ENCODE measurements at places on chromosomes 3 and 15.

- DNase-seq = no peak
Measured at GRCh38 chr3:120637851-120638559, 41.9 kb downstream of the NDUFB4 start.

- DNase-seq = no peak
Measured at GRCh38 chr15:79311901-79312553, 1.1 kb downstream of the TMED3 start.

DNA sequence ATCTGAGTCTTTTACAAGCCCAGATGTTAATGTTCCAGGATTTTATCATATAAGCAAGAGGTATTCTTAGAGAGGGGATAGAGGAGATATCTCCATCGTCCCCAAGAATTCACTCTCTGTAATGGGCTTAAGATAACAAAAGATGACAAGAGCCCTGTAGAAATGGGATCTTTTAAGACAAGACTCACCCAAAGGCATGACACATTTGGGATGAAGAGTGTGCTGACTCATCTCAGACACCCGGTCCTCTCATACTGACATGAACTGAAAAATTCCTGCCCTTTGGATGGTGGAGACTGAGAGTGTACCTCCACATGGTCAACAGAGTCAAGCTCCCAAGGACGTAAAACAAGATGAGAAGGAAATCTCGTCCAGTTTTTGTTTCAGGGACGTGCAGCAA lies 11.0 kb downstream of the LEKR1 start:
- no peak for DNase-seq

GRCh38 chr15:64149424-64149823 lies 2.1 kb upstream of the SNX22 start:
- no peak for DNase-seq

- DNase-seq = no peak
Measured at GRCh38 chr15:77641999-77642398, 9.3 kb upstream of the LINGO1 start.

GRCh38 chr3:39150803-39151631 lies 2.4 kb downstream of the CSRNP1 start:
- no peak for DNase-seq

DNA sequence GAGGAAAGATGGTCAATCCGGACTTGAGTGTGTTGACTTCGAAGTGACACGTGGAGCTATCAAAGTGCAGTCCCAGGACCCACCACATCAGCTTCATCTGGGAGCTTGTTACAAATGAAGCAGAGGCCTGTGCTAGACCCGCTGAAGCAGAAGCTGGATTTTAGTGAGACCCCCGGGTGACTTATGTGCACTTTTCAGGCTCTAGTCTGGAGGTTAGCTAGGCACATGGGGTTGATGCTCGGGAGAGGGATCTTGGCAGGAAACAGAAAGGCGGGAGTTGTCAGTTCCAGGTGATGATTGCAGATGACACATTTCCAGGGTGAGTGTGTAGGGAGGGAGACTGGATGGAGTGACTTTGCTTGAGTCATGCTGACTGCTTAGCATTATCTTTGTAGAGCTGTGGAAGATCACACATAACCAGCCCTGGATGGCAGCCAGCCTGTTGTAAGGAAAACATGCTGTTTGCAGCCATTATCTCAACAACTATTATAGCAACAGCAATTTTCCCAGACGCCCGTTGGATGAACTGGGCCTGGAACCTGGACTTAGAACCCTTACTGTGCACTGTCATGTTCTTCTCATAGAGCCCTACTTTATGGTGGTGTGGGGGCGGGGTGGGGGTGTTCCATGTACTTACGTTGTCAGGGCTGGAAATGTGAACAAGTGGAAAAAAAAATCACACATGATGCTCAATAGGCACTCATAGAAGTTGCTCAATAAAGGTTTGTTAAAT lies 122.4 kb downstream of the THSD4 start:
- DNase-seq = no peak

GRCh38 chr3:56975567-56975966 lies 84.9 kb upstream of the SPATA12 start:
- DNase-seq = no peak

- no peak for DNase-seq
Measured at GRCh38 chr15:25469377-25469776, 30.6 kb upstream of the UBE3A start.

DNA sequence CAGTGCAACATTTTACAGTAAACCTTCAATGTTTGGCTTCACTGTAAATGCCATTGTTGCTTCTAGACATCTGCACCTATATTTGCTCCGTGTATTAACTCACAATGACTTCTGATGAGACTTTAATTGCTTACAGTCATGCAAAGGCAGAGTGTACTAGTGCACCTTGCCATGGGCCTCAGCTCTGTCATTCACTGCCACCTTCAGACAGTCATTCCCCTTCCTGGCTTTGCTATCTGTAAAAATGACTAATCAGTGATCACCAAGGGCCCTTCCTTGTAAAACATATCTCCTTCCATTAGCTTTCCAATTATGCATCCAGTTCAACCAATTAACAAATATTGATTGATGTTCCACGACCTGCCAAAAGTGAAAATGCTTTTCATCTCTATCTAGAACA lies 120.3 kb downstream of the ARRDC4 start:
- DNase-seq = no peak

DNA sequence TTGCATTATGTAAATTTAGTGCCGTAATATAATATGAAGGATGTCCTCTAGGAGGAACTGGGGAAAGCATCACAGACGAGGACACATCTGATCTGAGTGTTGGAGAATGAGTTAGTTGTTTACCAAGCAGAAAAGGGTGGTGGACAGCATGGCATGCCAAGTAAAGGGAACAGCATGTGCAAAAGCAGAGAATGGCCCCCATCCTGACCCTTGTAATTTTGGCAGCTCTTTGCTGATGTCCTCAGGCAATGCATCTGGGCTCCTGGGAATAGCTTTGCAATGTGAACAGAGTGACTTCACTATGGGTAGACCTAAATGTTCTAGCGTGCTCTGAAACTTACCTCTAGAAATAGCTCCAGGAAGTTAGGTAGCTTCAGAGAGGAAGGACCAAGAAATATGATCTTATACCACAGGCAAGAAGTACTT lies 263.3 kb downstream of the LPP start:
- no peak for DNase-seq

DNA sequence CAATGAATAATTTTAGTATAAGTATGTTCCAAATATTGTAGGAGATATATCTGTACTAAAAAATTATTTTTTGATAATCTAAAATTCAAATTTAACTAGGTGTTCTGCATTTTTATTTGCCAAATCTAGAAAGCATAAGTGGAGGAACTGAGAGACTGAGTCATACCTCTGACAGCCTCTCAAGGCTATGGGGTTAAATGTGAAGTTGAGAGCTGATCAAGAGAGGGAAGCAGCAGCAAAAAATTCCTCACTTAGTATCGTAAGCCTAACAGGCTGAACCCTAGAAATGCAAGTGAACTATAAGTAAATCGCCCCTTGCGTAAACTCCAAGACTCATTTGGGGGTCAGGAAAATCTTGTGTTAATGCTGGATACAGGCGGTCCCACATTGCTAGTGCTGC lies 12.8 kb upstream of the TOPAZ1 start:
- no peak for DNase-seq

- DNase-seq = no peak
Measured at GRCh38 chr3:1727242-1727641, 371.4 kb upstream of the CNTN4 start.

DNA sequence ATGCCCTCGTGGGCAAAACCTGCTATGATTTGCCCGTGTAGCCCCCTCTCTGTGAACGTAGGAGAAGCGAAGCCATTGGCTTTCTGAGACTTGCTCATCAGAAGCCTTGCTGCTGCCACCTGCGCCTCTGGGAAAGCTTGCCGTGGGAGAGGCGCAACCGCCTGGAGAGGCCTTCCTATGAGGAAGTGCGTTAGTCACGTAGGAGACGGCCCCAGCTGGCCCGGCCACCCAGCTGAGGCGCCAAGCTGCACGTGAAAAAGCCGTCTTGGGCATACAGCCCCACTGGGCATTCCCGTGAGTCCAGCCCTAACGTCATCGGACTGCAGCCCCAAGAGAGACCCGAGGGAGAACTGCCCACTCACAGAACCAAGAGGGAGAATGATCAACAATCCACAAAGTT lies 49.1 kb upstream of the TJP1 start:
- DNase-seq = no peak

DNA sequence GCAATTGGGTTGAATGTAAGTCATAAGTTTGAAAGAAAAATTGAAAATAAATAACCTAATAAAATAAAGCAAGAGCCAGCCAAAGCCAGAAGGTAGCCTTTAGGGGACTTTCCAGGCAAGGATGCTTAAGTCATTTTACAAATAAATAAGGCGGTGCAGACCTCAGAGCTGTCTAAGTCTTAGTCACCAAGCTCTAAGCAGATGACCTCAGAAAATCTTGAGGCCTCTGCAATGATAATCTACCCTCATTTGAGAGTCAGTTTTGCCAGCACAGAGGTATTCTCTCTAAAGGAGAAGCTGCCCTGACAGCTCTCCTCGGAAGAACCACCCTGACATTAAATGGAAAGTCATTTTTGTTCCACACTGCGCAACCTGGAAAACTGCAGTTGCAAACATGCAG lies 113.9 kb downstream of the OXNAD1 start:
- DNase-seq = no peak

GRCh38 chr3:112114576-112115160 lies 18.4 kb downstream of the GCSAM start:
- DNase-seq = no peak

- DNase-seq = no peak
Measured at GRCh38 chr15:87871258-87871681, 385.3 kb downstream of the NTRK3 start.

DNA sequence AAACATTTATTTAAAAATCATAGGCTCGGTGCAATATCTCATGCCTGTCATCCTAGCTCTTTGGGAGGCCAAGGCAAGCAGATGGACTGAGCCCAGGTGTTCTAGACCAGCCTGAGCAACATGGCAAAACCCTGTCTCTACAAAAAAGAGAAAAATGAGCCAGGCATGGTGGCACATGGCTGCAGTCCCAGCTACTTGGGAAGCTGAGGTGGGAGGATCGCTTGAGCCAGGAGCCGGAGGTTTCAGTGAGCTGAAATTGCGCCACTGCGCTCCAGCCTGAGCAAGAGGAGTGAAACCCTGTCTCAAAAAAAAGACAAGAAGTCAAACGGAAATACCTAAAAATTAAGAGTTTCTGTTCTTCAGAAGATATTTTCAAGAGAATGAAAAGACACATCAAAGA lies 122.3 kb downstream of the RSL24D1 start:
- DNase-seq = no peak

DNA sequence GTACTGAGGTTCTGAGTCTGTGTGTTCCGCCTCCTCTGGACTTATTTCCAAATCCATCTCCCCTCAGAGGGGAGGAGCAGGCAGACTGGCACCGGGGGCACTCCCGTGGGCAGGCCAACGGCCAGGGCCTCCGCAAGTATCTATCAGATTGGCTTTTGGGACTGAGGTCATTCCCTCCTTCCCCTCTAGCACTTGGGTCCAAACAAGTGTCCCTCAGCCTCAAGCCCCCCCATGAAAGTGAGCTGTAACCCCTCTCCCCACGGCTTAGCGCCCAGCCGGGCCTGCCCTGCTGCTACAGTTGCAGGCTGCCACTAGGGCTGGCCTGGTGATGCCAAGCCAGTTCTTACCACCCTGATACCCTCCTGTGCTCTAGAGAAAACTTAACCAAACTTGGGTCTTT lies 17.4 kb downstream of the ITGA11 start:
- no peak for DNase-seq

DNA sequence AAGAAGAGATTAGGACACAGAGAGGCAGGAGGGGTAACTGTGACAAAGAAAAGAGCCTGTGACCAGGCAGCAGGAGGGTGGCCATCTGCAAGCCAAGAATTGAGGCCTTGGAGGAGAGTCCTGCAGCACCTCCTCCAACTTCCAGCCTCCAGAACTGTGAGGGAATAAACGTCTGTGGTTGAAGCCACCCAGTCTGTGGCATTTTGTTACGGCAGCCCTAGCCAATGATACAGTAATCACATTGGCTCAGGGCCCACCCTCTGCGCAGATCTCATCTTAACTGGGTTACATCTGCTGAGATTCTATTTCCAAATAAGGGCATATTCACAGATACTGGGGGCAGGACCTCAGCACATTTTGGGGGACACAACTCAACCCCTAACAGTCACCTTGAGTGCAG lies 11.3 kb downstream of the SELENOS start:
- DNase-seq = no peak

GRCh38 chr3:161602475-161602874 lies 105.9 kb downstream of the OTOL1 start:
- DNase-seq = no peak

DNA sequence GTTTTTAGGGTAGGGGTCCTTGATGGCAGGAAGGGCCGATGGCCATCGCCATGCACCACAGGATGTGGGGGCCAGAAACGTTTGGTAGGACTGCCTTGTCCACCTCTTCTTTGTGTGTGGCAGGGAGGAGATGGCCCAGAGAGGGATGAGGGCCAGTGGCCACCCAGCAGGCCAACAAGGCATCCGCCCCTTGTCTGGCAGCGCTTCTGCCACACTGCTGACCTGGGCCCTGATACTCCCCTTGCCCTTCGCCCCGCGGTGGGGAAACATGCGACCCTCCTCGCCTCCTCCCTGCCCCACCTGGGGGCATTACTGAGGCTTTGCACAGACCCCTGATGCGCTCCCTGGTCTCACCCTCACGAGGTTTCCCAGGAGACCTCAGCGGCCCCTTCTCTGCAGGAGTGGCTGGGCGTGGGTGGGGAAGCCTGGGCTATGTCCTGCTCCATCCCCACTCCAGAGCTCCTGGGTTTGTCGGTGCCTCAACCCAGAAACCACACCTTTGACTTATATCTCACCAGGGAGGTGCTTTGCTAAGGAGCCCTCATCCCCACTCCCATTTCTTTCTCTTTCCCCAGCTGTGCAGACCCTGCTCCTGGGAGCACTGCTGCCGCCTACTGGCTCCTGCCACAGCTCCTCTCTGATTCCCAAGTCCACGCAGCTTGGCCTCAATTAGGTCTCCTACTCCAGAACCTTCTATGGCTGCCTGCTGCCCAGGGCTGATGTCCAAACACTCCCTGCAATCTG lies 38.7 kb downstream of the FEM1B start:
- no peak for DNase-seq

- DNase-seq = no peak
Measured at GRCh38 chr15:74497584-74497983, 36.6 kb upstream of the UBL7 start.

GRCh38 chr3:27533261-27533607 lies 49.0 kb upstream of the SLC4A7 start:
- DNase-seq = no peak

- DNase-seq = no peak
Measured at GRCh38 chr15:90325726-90326125, 26.4 kb upstream of the ZNF774 start.

DNA sequence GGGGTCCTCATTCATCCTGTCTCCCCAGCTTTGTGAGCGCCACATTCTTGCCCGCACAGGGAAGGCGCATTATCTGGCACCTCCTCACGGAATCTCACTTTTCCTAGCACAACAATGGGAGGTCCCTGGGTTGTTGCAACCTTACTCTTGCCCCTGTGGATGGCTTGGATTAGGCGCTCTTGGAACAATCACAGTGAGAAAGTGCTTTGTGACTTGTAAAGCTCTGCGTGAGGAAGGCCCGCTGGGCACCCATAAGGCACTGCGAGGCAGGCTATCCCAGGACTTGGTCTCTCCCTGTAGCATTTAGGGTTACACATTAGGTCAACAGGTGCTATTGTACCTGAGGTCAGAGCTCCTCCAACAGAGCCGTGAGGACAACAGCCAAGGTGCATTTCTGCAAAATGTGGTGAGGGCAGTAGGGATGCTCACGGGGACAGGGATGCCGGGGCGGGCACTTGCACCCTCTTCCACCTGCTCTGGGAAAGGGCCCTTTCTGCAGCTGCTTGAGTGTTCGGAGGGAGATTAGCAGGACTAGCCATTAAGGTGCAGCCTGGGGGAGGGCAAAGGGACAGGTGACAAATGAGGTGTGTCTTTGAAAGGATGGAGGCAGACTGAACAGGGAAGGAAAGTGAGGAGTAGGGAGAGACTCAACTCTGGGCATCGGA lies 13.9 kb upstream of the LRRC15 start:
- DNase-seq = no peak
